Left ventricle myocardium superior (tissue), 1 donor: ENCODE measurements at places on chromosomes 7 and 10. TPM values are rescaled to one million over a fixed set of nuclear protein-coding genes. Genes with fewer than 3 reads are reported as not detected.

- DNase-seq, result no peak
These were observed 3.7 kb downstream of the NOD1 start for GRCh38 chr7:30474893-30475292.

DNA sequence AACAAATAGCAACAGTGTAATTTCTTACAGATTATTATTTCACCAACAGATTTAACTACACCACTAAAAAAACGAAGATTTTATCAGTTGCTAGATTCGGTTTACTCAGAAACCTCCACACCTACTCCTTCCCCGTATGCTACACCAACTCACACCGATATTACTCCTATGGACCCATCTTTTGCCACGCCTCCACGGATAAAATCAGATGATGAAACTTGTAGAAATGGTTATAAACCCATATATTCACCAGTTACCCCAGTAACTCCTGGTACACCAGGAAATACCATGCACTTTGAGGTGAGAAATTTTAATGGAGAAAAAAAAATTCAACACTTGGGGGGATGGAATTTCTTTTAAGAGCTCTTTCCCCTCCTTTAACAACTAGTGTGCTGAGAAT lies 92.5 kb downstream of the KMT2E start:
- no peak for DNase-seq

GRCh38 chr7:77525231-77525630 lies 11.9 kb upstream of the PTPN12 start:
- DNase-seq, result no peak

DNA sequence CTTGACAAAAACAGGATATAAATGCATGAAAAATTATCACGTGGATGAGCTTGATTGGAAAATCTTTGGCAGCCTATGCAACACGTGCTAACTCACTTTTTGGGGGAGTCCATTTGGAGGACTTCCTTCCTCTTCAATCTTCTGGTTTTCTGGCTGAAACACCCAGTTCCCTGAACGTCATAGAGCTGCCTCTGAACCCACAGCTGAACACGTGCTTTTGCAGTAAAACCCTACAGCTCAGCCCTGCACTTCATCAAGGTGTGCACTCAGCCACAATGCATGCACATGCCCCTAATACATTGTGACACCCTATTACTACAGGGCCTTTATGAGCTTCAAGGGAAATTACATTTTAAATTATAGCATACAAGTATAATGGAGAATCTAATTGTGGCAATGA lies 808.7 kb upstream of the AUTS2 start:
- no peak for DNase-seq

GRCh38 chr10:100342627-100342972 lies 4.4 kb upstream of the SCD start:
- DNase-seq, result no peak

DNA sequence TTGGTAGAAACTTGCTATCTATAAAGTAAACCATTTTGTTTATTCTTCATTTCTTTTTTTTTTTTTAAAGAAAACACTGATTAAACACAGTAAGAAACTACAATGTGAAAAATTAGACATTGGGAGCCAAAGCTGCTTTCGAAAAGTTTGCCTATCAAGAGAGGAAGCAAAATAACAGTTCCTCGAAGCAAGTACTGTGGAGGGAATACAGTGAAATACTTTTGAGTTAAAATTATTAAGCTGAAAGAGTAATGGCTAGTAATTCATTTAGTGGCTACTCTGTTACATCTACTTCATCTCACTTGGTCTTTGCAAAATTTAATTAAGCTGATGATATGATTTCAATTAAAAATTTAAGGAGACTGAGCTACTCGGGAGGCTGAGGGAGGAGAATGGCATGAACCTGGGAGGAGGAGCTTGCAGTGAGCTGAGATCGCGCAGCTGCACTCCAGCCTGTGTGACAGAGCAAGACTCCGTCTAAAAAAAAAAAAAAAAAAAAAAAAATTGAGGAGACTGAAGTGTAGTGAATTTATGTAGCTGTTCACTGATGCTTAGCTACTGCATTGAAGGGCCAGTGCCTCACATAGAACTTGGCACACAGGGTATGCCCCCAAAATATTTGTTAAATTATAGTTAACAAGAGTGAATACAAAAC lies 982.1 kb upstream of the MBL2 start:
- no peak for DNase-seq

Gene TRIM73
- total RNA-seq, result 1.3 TPM

Gene PTN
- total RNA-seq, result 14.3 TPM

Gene SFTPA1
- 0.17 TPM for total RNA-seq

Gene SLC29A3
- total RNA-seq, result 2.0 TPM

Gene COL28A1
- total RNA-seq, result 2.7 TPM
